ENCODE measurements at places on chromosomes 5 and 9.
A peak's percentile ranks its signal among the peaks of the same experiment; 100 is the strongest.

GRCh38 chr5:137665678-137666460 is 70.0 kb downstream of the KLHL3 start:
- H3K36me3 ChIP-seq: no peaks in the 10 kb centered on the region
- H3K27ac ChIP-seq: no peak overlapping the region
- peaks cover 6% of the 10 kb centered on the region for H3K4me1 ChIP-seq

GRCh38 chr5:150162142-150162513 is 4.5 kb upstream of the CDX1 start:
- no peaks in the 10 kb centered on the region for H3K36me3 ChIP-seq
- no peaks in the 10 kb centered on the region for H3K27me3 ChIP-seq
- no peak for DNase-seq
- no peaks in the 10 kb centered on the region for H3K4me1 ChIP-seq
- H3K4me3 ChIP-seq: no peak overlapping the region

GRCh38 chr5:55533521-55534435 is 986 bp downstream of the PLPP1 start:
- no peaks in the 10 kb centered on the region for H3K36me3 ChIP-seq
- H3K27me3 ChIP-seq: no peaks in the 10 kb centered on the region
- DNase-seq: no peak
- H3K4me3 ChIP-seq: peak overlapping the region; percentile 76
- H3K4me1 ChIP-seq: peaks cover 18% of the 10 kb centered on the region

- no peak overlapping the region for H3K4me3 ChIP-seq
- H3K27me3 ChIP-seq: no peaks in the 10 kb centered on the region
- DNase-seq: no peak
- H3K36me3 ChIP-seq: no peaks in the 10 kb centered on the region
Measured at GRCh38 chr5:127758766-127759283, 55.6 kb downstream of the CCDC192 start.

GRCh38 chr9:113645227-113645977 is 181.9 kb downstream of the RGS3 start:
- H3K4me3 ChIP-seq: no peak overlapping the region
- H3K4me1 ChIP-seq: no peaks in the 10 kb centered on the region
- H3K36me3 ChIP-seq: no peaks in the 10 kb centered on the region
- no peak overlapping the region for H3K27ac ChIP-seq
- H3K27me3 ChIP-seq: no peaks in the 10 kb centered on the region

- no peaks in the 10 kb centered on the region for H3K36me3 ChIP-seq
- H3K27ac ChIP-seq: no peak overlapping the region
- no peaks in the 10 kb centered on the region for H3K27me3 ChIP-seq
- no peak overlapping the region for H3K4me3 ChIP-seq
Measured at GRCh38 chr5:108720391-108720790, 27.3 kb upstream of the FER start.

GRCh38 chr9:10674586-10674985 is 61.8 kb upstream of the PTPRD start:
- no peak overlapping the region for H3K4me3 ChIP-seq
- H3K36me3 ChIP-seq: no peaks in the 10 kb centered on the region
- DNase-seq: no peak
- no peaks in the 10 kb centered on the region for H3K4me1 ChIP-seq

- H3K36me3 ChIP-seq: peaks cover 17% of the 10 kb centered on the region
- no peaks in the 10 kb centered on the region for H3K27me3 ChIP-seq
- DNase-seq: no peak
- H3K4me1 ChIP-seq: peaks cover 16% of the 10 kb centered on the region
- H3K4me3 ChIP-seq: no peak overlapping the region
Measured at GRCh38 chr9:137720571-137721110, 101.8 kb downstream of the EHMT1 start.

GRCh38 chr5:95448789-95449188 is 57.6 kb downstream of the FAM81B start:
- H3K27me3 ChIP-seq: no peaks in the 10 kb centered on the region
- no peaks in the 10 kb centered on the region for H3K36me3 ChIP-seq
- DNase-seq: no peak
- H3K4me3 ChIP-seq: no peak overlapping the region

GRCh38 chr9:75976549-75976948 is 86.1 kb downstream of the PCSK5 start:
- no peak overlapping the region for H3K4me3 ChIP-seq
- H3K27me3 ChIP-seq: no peaks in the 10 kb centered on the region
- peaks cover 15% of the 10 kb centered on the region for H3K4me1 ChIP-seq

GRCh38 chr5:152990217-152990616 is 500.3 kb upstream of the GRIA1 start:
- H3K27me3 ChIP-seq: no peaks in the 10 kb centered on the region
- no peak for DNase-seq
- H3K27ac ChIP-seq: no peak overlapping the region
- no peak overlapping the region for H3K4me3 ChIP-seq
- no peaks in the 10 kb centered on the region for H3K4me1 ChIP-seq

- H3K4me1 ChIP-seq: no peaks in the 10 kb centered on the region
- H3K27me3 ChIP-seq: peaks cover 20% of the 10 kb centered on the region
- H3K4me3 ChIP-seq: no peak overlapping the region
- no peak for DNase-seq
- no peaks in the 10 kb centered on the region for H3K36me3 ChIP-seq
Measured at GRCh38 chr9:136370687-136371532, 2.6 kb downstream of the CARD9 start.

GRCh38 chr9:79573412-79573923 is 1.7 kb downstream of the TLE4 start:
- H3K4me3 ChIP-seq: peak overlapping the region; percentile 82
- H3K27me3 ChIP-seq: peaks cover 11% of the 10 kb centered on the region
- peak overlapping the region; percentile 68 for H3K27ac ChIP-seq
- DNase-seq: no peak
- H3K36me3 ChIP-seq: no peaks in the 10 kb centered on the region

DNA sequence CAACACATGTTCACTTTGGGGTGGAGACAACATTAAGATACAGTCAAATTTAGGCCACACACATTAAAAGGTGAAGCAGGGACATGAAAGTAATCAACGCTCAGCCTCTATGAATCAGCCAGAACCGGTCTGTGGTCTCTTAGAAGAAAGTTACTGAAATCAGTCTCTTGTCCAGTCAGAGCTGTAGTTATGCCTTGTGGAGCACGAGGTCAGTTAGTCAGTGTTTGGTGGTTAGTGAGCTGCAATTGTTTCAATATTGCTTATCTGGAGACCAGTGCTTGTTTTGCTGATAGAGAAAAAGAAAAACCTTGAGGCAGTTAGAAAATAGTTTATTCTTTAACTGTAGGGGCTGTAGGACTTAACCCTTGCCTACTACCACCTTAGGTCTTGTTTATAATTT is 157.8 kb upstream of the RASEF start:
- no peaks in the 10 kb centered on the region for H3K27me3 ChIP-seq
- no peak for DNase-seq
- no peak overlapping the region for H3K27ac ChIP-seq

- no peaks in the 10 kb centered on the region for H3K27me3 ChIP-seq
- H3K27ac ChIP-seq: no peak overlapping the region
- H3K4me1 ChIP-seq: peaks cover 2% of the 10 kb centered on the region
- no peak overlapping the region for H3K4me3 ChIP-seq
- DNase-seq: no peak
Measured at GRCh38 chr9:20873240-20873865, 158.1 kb downstream of the HACD4 start.

DNA sequence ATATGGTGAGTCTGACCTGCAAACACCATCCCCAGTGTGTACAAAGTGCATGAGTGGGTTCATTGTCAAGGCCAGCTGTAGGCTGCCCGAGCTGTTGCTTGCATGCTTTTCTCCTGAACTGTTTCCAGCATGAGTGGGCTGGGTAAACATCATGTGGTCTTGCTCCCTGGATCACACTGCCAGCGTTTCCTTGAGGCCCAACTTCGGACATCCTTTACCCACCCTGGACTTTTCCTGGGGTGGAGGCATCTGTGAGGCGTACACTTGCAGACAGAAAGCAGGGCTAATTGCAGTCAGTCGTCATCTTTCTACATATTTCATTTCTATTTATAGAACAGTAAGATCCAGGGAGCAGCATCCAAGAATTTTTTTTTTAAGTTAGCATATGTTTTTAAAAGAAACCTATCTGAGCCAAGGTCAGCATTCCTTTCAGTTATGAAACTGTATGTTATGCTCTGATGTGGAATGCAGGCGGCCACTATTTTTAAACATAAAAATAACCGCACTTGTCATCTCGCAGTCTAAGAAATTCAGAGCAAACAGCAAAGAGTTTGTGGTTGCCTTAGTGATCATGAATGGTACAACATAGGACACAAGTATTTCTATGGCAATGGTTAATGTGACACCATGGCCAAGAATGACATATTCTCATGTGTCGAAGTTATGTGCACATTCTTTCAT is 106.5 kb upstream of the DMRT1 start:
- no peaks in the 10 kb centered on the region for H3K4me1 ChIP-seq
- H3K4me3 ChIP-seq: no peak overlapping the region
- no peak overlapping the region for H3K27ac ChIP-seq
- no peak for DNase-seq
- H3K36me3 ChIP-seq: no peaks in the 10 kb centered on the region

- H3K36me3 ChIP-seq: no peaks in the 10 kb centered on the region
- DNase-seq: no peak
- no peaks in the 10 kb centered on the region for H3K4me1 ChIP-seq
- H3K27ac ChIP-seq: no peak overlapping the region
- no peak overlapping the region for H3K4me3 ChIP-seq
Measured at GRCh38 chr5:169162407-169162806, 138.5 kb downstream of the SLIT3 start.

- H3K36me3 ChIP-seq: no peaks in the 10 kb centered on the region
- H3K4me3 ChIP-seq: no peak overlapping the region
- no peaks in the 10 kb centered on the region for H3K27me3 ChIP-seq
- no peak overlapping the region for H3K27ac ChIP-seq
- no peak for DNase-seq
- no peaks in the 10 kb centered on the region for H3K4me1 ChIP-seq
Measured at GRCh38 chr5:109196087-109196822, 213.5 kb downstream of the PJA2 start.

- H3K27ac ChIP-seq: no peak overlapping the region
- H3K4me1 ChIP-seq: no peaks in the 10 kb centered on the region
- no peak overlapping the region for H3K4me3 ChIP-seq
- H3K36me3 ChIP-seq: no peaks in the 10 kb centered on the region
Measured at GRCh38 chr5:76271836-76272235, 131.2 kb upstream of the IQGAP2 start.

- no peaks in the 10 kb centered on the region for H3K4me1 ChIP-seq
- DNase-seq: no peak
- no peak overlapping the region for H3K27ac ChIP-seq
Measured at GRCh38 chr9:97321691-97322090, 14.2 kb downstream of the CCDC180 start.
